ENCODE measurements at places on chromosomes 3 and 15. TPM values are rescaled to one million over a fixed set of nuclear protein-coding genes. Genes with fewer than 3 reads are reported as not detected.

GRCh38 chr3:151425627-151426340 is 35.1 kb downstream of the IGSF10 start:
- H3K4me1 ChIP-seq, result no peaks in the 10 kb centered on the region
- H3K36me3 ChIP-seq, result no peaks in the 10 kb centered on the region
- no peak for DNase-seq

- H3K36me3 ChIP-seq, result no peaks in the 10 kb centered on the region
- peaks cover 38% of the 10 kb centered on the region for H3K4me1 ChIP-seq
- peak overlapping the region; percentile 56 for H3K27ac ChIP-seq
- no peaks in the 10 kb centered on the region for H3K27me3 ChIP-seq
- no peak overlapping the region for H3K4me3 ChIP-seq
Observed at GRCh38 chr3:129890125-129890524, 3.4 kb downstream of the TMCC1 start.

GRCh38 chr3:65875393-65876027 is 163.2 kb downstream of the MAGI1 start:
- no peak overlapping the region for H3K4me3 ChIP-seq
- no peaks in the 10 kb centered on the region for H3K36me3 ChIP-seq
- no peaks in the 10 kb centered on the region for H3K27me3 ChIP-seq
- no peak overlapping the region for H3K27ac ChIP-seq
- no peak for DNase-seq

DNA sequence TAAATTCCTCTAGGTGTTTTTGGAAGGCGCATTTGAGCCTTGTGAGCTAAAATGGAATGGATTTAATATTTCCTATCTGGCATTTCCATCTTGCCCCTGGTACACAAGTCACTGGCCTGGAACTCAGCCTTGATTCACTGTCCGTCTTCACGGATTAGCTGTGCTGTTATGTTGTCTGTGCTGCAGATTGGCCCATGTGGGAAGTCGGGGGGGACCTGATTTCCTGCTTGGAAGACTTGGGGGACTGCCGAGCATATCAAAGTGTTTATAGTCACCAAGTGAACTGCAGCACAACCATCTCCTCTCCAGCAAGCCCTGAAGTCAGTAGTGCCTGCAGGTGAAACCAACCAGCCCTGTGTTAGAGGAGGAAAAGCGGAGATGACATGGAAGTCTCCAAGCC is 12.2 kb downstream of the GHRL start:
- H3K27me3 ChIP-seq, result no peaks in the 10 kb centered on the region
- DNase-seq, result no peak
- H3K36me3 ChIP-seq, result peaks cover 67% of the 10 kb centered on the region
- no peak overlapping the region for H3K27ac ChIP-seq
- no peak overlapping the region for H3K4me3 ChIP-seq

- no peak for DNase-seq
- no peak overlapping the region for H3K27ac ChIP-seq
- H3K27me3 ChIP-seq, result no peaks in the 10 kb centered on the region
Observed at GRCh38 chr15:58336161-58336560, 95.6 kb upstream of the LIPC start.

DNA sequence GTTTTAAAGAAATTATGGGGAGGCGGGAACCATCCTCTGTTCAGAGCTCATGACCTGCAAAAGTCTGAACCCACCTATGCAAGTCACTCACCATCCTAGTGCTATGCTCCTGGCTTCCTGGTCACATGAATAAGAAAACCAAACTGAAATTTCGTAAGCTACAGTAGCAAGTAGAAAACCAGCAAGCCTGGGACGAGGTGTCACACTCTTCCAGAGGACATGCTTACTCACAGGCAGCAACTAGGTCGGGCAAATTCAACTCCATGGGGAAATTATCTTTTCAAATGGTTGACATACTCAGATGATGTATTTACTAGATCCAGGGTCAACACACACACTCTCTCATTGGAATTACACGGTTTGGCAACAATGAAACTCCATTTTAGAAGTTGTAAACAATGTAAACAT is 31.3 kb downstream of the LDHAL6B start:
- no peaks in the 10 kb centered on the region for H3K4me1 ChIP-seq
- H3K36me3 ChIP-seq, result no peaks in the 10 kb centered on the region
- H3K4me3 ChIP-seq, result no peak overlapping the region
- no peak overlapping the region for H3K27ac ChIP-seq
- H3K27me3 ChIP-seq, result no peaks in the 10 kb centered on the region
- DNase-seq, result no peak

Gene RASL12
- total RNA-seq, result not detected

Gene SLC6A11
- total RNA-seq, result not detected

Gene FMN1
- 8.9 TPM for total RNA-seq
